ENCODE measurements at places on chromosomes 12 and 14. TPM values are rescaled to one million over a fixed set of nuclear protein-coding genes. Genes with fewer than 3 reads are reported as not detected.
A peak's percentile ranks its signal among the peaks of the same experiment; 100 is the strongest.

- no peak for DNase-seq
Observed at GRCh38 chr14:38339696-38340095, 83.8 kb upstream of the CLEC14A start.

C14orf132 gene
- total RNA-seq, result 22.6 TPM

DEPDC4 gene
- total RNA-seq, result 4.2 TPM

DNA sequence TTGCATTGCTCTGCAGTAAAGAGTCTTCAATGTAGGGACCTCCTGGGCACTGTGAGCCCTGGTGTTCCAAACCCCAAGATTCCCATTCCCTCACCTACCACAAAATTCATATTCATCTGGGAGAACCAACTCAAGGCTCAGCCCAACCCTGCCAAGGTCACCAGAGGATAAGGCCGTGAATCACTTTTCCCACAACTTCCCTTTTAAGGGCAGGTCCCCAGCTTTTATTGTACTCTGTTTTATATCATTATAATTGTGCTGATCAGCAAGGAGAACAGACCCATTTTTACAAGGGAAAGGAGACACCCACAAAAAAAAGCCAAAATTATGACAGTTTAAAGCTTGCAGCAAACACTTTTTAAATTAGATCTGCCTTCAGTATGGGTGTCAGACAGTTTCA is 363.0 kb upstream of the FKBP4 start:
- DNase-seq, result no peak

GRCh38 chr12:45989721-45990467 is 480 bp downstream of the SCAF11 start:
- DNase-seq, result peak; percentile 72

MANSC4 gene
- total RNA-seq, result not detected

MIP gene
- 0.29 TPM for total RNA-seq

- peak; percentile 33 for DNase-seq
Observed at GRCh38 chr12:4819654-4820053, 90.1 kb upstream of the KCNA1 start.

- DNase-seq, result no peak
Observed at GRCh38 chr12:53807322-53807860, 55.6 kb upstream of the CISTR start.

ALDH1L2 gene
- total RNA-seq, result 13.8 TPM

GRCh38 chr12:7695237-7695560 is 376 bp downstream of the GDF3 start:
- DNase-seq, result no peak

DNA sequence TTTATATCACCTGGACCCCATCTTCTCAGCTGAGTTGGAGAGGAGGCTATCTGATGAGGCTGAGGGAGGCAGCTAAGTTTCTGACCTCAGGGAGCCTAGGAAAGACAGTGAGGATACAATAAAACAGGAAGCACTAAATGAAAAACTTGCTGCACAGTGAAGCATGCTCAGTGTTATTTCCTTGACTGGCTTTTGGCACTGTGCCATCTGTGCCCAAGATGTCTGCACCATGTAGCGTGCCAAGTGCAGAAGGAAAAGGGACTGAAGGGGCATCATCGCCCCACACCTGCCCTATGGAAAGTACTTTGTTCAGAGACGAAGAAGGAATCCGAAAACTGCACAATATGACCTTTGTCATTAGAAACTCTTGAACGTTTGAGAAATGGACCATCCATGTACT is 102.7 kb downstream of the ANO4 start:
- DNase-seq, result no peak

GALNT4 gene
- 6.9 TPM for total RNA-seq

GRCh38 chr12:51082561-51083125 is 753 bp downstream of the CSRNP2 start:
- peak; percentile 60 for DNase-seq

DNA sequence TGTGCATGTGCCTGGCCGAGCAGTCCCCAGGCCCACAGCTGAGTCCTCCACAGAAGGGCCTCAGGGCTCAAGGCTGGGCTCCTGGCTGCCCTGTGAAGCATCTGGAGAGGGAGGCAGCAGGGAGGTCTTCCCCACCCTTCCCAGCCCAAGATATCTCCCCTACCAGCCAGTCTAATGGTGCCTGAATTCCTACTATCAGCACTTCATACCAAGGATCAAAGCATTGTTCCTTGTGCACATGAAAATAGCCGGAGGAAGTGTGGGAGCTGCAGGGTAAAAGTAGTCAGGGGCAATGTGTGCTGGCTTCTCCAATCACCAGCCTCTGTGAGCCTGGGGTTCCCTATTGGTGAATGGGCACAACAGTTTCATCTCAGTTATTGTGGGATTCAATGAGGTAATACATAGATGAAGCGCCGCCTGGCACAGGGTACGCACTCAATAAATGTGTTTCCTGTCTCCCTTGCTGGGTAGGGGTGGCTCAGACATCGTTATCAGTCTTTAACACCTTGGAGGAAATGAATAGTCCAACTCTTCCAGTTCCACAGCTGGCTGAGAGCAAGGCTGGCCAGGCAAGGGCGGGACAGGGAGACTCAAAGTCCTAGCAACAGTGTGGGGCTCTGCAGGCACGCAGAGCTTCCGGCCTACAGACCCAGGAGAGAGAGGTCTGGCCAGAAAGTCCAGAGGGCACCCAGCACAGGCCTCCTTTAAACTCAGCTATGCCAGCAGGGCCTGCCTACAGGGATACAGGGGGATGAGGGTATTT is 39.1 kb upstream of the PNMA1 start:
- DNase-seq, result peak; percentile 80

- no peak for DNase-seq
Observed at GRCh38 chr12:6795088-6795487, 5.8 kb downstream of the CD4 start.

DNA sequence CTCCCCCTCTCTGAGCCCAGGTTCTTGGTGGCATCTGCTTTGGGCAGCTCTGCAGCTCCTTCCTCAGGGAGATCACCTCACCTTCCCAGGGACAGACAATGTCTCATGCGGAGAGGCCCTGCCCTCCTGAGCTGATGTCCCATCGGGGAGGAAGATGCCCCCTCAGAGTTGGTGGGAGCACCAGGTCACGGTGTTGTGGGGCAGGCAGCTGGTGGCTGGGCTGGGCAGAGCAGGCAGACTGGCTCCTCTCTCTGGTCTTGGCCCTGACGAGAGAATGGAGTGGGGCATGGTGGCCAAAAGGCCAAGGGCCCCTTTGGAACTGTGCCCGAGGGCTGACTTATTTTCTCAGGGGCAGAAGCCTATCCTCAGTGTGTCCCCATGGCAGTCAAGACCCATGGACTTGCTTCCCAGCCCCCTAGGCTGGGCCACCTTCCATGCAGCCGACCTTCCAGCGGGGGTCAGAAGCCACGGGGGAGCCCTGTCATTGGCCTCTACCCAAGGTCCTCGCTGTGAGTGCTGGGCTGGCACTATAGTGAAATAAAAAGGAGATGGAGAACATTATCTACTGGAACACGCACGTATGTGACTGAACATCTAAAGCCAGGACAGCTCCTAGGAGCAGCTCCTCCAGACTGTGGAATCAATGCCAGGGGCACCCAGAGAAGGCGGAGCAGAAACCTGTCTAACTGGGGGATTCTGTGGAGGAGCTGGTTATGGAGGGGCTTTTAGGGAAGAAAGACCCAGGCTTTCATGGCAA is 21.9 kb downstream of the PPP2R5C start:
- no peak for DNase-seq

GRCh38 chr14:30620178-30620577 is 1.9 kb upstream of the SCFD1 start:
- peak; percentile 50 for DNase-seq

DNA sequence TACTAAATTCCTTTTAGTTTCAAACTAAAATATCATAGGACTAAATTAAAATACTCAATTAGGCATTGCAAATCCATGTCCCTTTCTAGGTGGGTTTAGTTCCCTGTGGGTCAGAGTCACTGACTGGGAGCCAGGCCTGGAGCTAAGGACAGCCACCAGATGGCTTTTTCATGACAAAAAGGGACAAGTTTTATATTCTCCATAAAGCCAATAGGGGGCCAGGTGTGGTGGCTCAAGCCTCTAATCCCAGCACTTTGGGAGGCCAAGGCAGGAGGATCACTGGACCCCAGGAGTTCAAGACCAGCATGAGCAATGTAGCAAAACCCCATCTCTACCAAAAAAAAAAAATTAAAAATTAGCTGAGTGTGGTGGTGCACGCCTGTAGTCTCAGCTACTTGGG is 35.4 kb upstream of the EIF5 start:
- DNase-seq, result no peak

LRTM2 gene
- total RNA-seq, result not detected

DNA sequence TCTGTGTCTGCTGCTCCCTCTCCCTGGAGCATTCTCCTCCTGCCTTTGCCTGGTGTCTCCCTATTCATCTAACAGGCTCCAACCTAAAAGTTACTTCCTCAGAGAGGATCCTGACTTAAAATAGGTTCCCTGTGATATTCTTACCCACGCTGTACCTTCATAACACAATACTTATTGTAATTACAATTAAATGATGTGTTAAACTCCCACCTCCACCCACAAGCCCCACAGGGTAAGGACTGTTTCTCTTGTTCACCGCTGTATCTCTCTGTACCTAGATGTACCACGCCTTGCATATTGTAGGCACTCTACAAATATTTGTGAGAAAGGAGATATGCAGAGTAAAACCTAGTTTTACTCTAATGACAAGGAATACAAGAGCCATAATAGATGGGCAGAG is 5.0 kb downstream of the HEBP1 start:
- DNase-seq, result no peak

CLEC4A gene
- 0.48 TPM for total RNA-seq

DNA sequence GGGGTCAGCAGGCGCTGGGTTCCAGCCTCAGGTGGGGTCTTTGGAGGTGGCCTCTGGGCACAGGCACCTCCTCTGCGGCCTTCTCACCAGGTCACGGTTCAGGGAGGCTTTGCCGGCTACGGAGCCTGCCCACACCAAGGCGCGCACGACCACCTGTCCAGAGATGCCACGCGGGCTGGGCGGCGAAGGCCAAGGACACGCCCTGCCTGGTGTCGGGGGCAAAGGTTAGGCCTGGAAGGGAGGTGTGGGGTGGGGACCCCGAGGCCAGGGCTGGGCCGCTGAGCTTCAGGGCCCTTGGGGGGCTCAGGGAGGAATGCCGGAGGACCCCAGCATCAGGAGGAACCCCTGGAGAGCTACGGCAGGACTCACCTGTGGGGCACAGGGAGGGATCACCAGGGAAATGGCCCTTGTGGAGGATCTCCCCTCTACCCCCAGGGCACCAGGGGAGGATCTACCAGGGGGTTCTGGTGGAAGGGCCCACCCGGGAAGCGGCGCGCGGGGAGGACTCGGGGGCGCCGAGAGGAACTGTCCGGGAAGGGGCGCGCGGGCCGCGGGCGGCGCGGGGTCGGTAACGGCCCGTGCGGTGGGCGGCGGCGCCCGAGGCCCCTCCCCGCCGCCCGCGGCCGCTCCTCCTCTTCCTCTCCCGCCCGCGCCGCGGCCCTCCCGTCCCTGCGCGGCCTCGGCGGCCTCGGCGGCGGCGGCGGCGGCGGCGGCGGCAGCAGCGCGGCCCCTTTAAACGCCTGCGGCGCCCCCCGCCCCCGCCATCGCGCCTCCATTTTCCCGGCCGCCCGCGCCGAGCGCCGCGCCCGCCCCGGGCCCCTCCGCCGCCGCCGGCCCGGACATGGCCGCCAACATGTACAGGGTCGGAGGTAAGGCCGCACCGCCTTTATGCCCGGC is at the start of gene MTA1:
Gene MTA1, plus strand, starts transcription at position 633 of the 897 bp plus-strand sequence. Its CDS starts 209 bp downstream, at position 842.
- DNase-seq, result peak; percentile 45

- DNase-seq, result no peak
Observed at GRCh38 chr12:47214771-47215170, 135.0 kb upstream of the AMIGO2 start.

C3AR1 gene
- total RNA-seq, result 1.2 TPM

GRCh38 chr14:101596742-101597141 is 35.4 kb downstream of the DIO3 start:
- no peak for DNase-seq

- no peak for DNase-seq
Observed at GRCh38 chr12:26614011-26614616, 218.9 kb downstream of the ITPR2 start.

Measured in RPMI7951 (cell line).